Large intestine (tissue), 12 donors: ENCODE measurements at places on chromosomes 4 and X. TPM values are rescaled to one million over a fixed set of nuclear protein-coding genes. Genes with fewer than 3 reads are reported as not detected.

TMPRSS11B gene
- 0.03 TPM for polyA plus RNA-seq

CXXC4 gene
- 16.6 TPM for polyA plus RNA-seq

AKAP14 gene
- polyA plus RNA-seq: 0.40 TPM

PROM1 gene
- 22.5 TPM for polyA plus RNA-seq

SAGE1 gene
- polyA plus RNA-seq: not detected

KLHL13 gene
- polyA plus RNA-seq: 73.6 TPM

TEC gene
- polyA plus RNA-seq: 4.6 TPM

FAM9C gene
- 0.12 TPM for polyA plus RNA-seq

ERAS gene
- polyA plus RNA-seq: 0.27 TPM

RNF175 gene
- polyA plus RNA-seq: 1.1 TPM

NOX1 gene
- polyA plus RNA-seq: 1.8 TPM

PABPC1L2A gene
- polyA plus RNA-seq: 0.06 TPM

ENPEP gene
- polyA plus RNA-seq: 24.6 TPM

COL4A6 gene
- 6.8 TPM for polyA plus RNA-seq

SPANXA1 gene
- polyA plus RNA-seq: not detected

STATH gene
- not detected for polyA plus RNA-seq

CCNB3 gene
- polyA plus RNA-seq: 0.40 TPM

EMD gene
- polyA plus RNA-seq: 50.1 TPM

NAA11 gene
- polyA plus RNA-seq: 0.09 TPM

MAGEE2 gene
- 0.37 TPM for polyA plus RNA-seq

WDR1 gene
- 168 TPM for polyA plus RNA-seq

IGSF1 gene
- 12.3 TPM for polyA plus RNA-seq

ADH1C gene
- 40.5 TPM for polyA plus RNA-seq

TEX11 gene
- polyA plus RNA-seq: 0.09 TPM

EPHA5 gene
- polyA plus RNA-seq: 0.72 TPM

PPP4R3C gene
- polyA plus RNA-seq: not detected

RNF113A gene
- 17.0 TPM for polyA plus RNA-seq

TBC1D9 gene
- 27.9 TPM for polyA plus RNA-seq

GLRB gene
- 3.6 TPM for polyA plus RNA-seq

TRPC5OS gene
- not detected for polyA plus RNA-seq

CC2D2A gene
- 16.4 TPM for polyA plus RNA-seq

KLB gene
- 0.75 TPM for polyA plus RNA-seq

BEX2 gene
- 55.9 TPM for polyA plus RNA-seq

TCEAL2 gene
- polyA plus RNA-seq: 6.6 TPM

ARMCX6 gene
- polyA plus RNA-seq: 74.6 TPM

VCX3A gene
- polyA plus RNA-seq: 0.10 TPM

TREX2 gene
- polyA plus RNA-seq: 0.30 TPM

C4orf36 gene
- 0.60 TPM for polyA plus RNA-seq

CHRDL1 gene
- polyA plus RNA-seq: 6.7 TPM

IL13RA1 gene
- polyA plus RNA-seq: 65.5 TPM

ARX gene
- polyA plus RNA-seq: 1.8 TPM

ATOH1 gene
- 34.2 TPM for polyA plus RNA-seq
